Stimulated activated CD4-positive, alpha-beta T cell treated with anti-CD3 and anti-CD28 coated beads, Interleukin-1b, Interleukin-23, amount 100 ng/mL, for 1 hour (primary cell): ENCODE measurements at places on chromosomes 4 and X.

DNA sequence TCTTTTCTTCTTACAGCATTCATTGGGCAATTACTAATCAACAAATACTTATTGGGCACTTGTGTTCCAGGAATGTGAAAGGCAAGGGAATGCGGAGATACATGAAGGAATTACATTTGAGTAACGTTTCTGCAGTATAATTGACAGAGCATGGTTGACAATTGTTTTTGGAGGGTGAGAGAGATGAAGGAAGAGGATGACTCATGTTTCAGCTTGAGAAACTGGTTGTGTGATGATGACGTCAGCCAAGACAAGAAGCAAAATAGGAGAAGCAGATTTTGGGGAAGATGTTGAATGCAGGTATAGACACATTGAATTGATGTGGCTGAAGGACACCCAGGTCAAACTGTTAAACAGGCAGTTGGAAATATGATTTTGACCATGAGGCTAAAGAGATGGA, 8.0 kb upstream of the CPEB2 start:
- no peak for DNase-seq

DNA sequence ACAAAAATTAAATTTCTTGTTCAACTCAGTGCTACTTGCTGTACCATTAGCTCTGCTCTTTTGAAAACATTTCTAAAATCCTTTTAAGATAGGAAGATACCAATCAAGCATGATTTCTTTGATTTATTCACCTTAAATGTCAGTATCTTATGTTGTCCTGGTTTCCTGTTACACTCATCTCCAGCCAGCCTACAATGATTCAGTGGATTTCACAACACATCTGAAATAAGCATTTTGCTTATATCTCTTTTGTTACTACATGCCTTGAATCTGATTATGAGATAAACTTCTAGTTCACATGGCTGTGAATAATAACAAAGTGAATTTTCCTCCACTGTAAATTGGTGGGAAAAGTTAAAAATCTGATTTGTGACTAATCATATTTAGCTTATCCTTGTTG, 112.5 kb upstream of the BMP3 start:
- no peak for DNase-seq

GRCh38 chr4:123449362-123449761, 52.8 kb downstream of the SPRY1 start:
- DNase-seq: no peak

GRCh38 chr4:150005537-150005936, 72.7 kb upstream of the DCLK2 start:
- DNase-seq: no peak

DNA sequence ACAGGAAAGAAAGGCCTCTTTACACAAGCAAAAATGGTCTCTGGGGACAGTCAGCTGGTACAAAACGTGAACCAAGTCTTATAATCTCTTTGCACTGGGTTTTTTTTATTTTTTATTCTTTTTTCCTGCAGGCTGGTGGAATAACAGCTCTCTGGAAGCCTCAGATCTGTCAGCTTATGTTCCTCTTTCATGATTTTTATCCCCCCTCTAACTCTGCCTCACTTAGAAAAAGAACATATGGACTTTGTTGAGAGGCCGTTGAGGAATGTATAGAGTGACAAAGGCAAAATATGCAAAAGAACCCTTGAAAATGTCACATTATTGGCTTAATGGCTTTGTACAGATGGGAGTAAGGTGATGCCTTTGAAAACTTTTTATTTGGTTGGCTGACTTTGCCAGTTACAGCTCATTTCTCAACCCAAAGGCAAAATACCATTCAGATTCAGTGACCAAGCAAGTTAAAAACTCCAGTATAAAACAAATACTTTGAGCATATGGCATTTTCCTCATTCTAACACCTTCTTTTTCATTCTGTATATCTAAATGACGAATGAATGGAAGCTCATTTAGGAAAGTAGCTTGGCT, 111.1 kb downstream of the RNF150 start:
- DNase-seq: no peak

DNA sequence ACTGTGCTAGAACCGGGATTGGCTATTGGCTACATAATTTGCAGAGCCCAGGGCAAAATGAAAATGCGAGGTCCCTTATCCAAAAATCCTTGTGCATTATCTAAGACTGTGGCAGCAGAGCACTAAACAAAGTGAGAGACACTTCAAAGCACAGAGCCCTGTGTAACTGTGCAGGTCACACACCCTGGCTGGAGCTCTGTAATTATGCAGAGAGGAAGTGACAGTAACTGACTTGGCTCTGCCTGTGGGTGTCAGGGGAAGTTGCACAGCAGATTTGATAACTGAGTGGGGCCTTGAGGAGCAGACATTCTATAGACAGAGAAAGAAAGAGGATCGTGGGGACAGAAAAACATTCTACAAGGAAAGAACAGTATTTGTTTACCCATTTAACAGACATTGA, 173.5 kb upstream of the FMR1 start:
- no peak for DNase-seq

DNA sequence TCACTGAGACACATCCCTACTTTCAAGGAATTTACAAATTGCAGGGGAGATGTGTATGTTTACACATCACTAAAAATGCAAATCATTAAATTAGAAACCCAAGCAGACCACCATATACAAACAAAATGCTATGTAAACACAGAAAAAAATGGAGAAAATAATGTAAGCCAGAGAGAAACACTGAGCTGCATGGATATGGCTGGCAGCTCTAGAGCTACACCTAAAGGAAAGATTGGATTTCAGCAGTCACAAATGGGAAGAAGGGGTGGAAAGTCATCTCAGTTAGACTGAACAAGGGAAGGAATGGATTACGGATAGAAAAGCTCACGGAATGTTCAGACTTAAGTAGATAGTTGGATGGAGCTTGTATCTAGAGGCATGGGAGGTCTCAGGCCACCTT, 186.3 kb downstream of the MOSPD2 start:
- no peak for DNase-seq

- DNase-seq: no peak
Measured at GRCh38 chr4:9979101-9979701, 42.1 kb downstream of the SLC2A9 start.

- no peak for DNase-seq
Measured at GRCh38 chrX:101550751-101551379, 518 bp downstream of the ARMCX1 start.

GRCh38 chr4:98951710-98952109, 22.8 kb upstream of the EIF4E start:
- DNase-seq: no peak

- no peak for DNase-seq
Measured at GRCh38 chrX:53086464-53086863, 4.3 kb downstream of the TSPYL2 start.

DNA sequence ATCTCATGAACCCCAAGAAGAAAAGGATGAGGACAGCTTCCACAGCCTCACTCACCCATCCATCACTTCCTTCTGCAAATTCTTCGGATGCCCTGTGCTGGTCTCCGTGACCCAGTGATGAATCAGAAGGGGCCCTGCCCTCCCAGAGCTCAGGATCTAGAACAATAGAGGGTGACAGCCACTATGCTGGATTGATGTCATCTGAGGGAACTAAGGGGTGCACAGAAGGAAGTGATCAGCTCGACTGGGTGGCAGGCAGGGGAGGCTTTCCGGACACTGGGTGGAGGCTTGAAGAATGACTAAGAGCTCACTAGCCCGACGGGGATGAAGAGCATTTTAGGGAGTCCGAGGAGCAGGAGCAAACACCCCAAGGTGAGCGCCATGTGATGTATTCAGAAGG, 1.4 kb upstream of the ZNF185 start:
- no peak for DNase-seq

GRCh38 chr4:159097785-159098184, 5.1 kb upstream of the RAPGEF2 start:
- DNase-seq: no peak

DNA sequence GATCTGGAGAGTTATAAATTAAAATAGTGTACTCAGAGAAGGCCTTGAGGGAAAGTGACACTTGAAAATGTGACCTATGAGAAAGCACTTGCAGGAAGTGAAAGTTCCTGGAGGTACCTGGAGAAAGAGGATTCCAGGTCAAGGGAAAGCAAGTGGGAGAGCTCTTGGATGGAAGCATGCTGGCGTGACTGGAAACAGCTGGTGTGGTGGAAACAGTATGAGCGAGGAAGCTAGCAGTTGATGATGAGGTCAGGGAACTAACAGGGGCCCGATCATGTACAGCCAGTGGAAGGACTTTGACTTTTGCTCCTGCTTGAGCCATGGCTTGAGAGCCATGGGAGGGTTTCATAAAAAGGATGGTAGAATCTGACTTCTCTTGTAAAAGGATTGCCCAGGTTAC, 9.5 kb upstream of the CLCN5 start:
- DNase-seq: no peak

- no peak for DNase-seq
Measured at GRCh38 chr4:66123190-66123589, 452.9 kb upstream of the EPHA5 start.

GRCh38 chr4:14853176-14853943, 148.9 kb upstream of the CPEB2 start:
- no peak for DNase-seq

DNA sequence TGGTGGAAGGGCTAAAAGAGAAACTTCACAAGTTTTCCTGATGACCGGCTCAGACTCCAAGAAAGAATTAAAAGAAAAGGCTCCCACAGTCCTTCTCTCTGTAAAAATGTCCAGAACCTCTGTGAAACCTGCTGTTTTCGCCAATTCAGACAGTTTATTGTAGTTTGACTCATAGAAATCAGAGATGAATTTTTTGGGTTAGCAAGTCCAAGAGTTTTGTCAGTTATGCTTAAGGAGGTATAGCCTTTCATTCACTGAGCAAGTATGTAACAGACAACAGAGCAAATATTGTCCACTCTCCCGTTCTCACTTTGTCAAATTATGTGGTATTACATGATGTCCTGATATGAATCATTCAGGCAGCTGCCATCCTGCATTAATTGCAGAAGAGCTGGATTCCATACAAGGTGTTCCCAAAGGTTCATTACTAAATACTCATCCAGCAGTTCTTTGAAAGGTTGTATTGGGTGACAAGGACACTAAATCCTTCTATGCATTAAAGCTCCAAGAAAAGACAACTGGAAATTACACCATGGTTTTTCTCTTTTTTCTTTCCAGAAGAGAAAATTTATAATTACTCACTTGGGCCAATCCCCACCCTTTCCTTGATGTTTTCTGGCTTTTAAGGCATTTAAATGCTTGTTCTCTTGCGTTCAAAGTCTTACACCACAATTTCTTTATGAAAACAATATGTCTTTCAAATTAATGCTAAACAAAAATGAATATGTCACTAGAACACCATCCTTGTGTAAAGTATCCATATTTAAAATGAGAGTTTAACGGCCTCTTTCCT, 30.0 kb upstream of the PLAC1 start:
- DNase-seq: no peak

- no peak for DNase-seq
Measured at GRCh38 chr4:127957105-127957504, 7.9 kb downstream of the MFSD8 start.

DNA sequence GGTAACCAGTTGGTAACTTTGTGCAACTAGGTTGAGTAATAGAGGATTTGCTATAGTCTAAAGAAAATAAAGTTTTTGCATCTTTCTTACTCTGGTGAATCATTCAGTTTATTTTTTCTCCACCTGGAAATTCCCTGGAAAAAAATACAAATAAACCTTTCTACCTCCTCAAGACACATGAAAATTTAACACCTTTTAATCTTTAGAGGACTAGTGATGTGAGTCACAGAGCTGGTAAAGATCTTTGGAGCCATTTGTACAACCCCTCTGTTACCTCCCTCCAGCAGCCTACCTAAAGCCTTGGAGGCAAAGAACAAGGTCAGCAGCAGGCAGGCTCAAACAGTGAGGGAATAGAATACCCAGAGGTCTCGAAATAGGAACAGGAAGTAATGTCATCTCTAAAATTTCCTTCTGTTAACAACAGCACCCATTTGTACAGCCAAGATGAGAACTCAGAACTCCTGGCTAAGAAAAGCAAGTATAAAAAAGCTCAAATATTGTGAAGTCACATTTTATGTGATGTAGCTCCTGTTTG, 10.2 kb upstream of the MAOB start:
- DNase-seq: no peak
